ENCODE measurements at places on chromosomes 4 and X.

- no peak for DNase-seq
Measured at GRCh38 chrX:17859609-17860178, 1.4 kb downstream of the RAI2 start.

DNA sequence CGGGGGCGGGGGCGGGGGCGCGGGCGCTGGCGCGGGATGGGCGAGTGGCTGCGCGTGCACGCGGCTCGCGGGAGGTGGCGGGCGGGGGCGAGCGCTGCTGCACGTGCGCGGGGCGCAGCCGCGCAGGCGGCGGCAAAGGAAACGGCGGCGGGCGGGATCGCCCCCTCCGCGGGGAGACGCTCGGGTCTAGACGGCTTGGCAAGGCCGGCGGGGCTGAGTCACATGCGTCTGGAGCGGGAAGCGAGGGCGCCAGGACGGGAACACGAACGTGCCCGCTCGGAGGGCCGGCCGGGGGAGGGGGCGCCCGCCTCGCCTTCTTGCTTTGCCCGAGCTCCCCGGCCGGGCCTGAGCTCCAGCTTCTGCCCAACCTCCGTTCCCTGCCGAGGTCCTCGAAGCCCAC lies 4.3 kb upstream of the HAUS7 start:
- no peak for DNase-seq

- no peak for DNase-seq
Measured at GRCh38 chrX:6770936-6771335, 236.0 kb upstream of the VCX3A start.

DNA sequence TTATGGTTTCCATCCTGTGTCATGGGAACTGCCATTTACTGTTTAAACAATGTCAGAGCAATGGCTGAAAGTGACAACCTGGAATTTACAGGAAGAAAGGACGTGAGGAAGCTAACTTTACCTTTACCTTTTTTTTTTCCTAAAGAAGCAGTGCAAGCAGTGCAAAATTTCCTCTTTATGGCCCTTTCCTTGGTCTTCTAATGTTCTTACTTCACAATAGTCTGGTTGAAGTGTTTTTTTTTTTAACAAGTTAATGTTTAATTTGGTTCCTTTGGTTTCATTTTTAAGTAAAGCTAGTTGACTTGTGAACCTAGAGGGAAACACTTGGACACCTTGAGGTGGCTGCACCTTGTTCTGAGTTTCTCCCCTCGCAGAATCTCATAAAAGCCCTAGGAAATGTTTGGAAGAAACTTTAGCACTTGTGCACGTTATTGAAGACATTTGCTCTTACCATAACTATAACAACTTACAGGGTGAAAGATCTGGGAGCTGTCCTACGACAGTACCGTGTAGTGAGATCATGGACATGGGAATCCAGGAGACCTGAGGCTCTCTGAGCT lies 1.8 kb downstream of the SGMS2 start:
- DNase-seq: no peak

DNA sequence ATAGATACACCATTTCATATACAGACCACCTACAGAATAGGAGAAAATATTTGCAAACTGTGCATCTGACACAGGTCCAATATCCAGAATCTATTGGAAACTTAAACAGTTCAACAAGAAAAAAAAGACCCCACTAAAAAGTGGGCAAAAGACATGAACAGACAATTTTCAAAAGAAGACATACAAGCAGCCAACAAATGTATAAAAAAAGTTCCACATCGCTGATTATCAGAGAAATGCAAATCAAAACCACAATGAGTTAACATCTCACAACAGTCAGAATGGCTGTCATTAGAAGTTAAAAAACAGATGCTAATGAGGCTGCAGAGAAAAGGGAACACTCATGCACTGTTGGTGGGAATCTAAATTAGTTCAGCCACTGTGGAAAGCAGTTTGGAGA lies 36.8 kb downstream of the KIAA0232 start:
- DNase-seq: no peak

DNA sequence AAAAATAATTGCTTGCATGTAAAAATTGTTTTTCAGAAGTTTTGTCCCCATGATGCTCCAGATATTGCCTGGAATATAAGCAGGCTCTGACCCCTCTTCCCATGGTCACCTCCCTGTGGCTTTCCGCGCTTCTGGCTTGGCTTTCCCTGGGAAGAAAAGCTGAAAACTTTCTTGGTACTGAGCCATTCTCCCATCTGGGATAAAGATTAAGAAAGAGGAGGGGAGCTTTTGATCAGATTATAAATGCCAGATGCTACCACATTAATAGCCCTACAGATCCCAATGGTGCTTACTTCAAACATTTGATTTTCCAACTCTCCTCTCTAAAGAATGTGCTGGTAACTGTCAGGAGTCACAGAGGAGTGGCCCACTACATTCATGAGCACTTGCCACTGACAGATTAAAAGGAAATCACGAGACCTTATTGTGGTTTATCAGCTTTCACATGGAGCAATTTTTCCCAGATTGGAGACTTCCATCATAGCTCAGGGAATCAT lies 54.4 kb upstream of the GAB1 start:
- DNase-seq: peak; percentile 56

GRCh38 chr4:165715989-165716388 lies 157.0 kb upstream of the TLL1 start:
- DNase-seq: no peak

GRCh38 chr4:3363411-3364141 lies 70.8 kb downstream of the RGS12 start:
- no peak for DNase-seq

DNA sequence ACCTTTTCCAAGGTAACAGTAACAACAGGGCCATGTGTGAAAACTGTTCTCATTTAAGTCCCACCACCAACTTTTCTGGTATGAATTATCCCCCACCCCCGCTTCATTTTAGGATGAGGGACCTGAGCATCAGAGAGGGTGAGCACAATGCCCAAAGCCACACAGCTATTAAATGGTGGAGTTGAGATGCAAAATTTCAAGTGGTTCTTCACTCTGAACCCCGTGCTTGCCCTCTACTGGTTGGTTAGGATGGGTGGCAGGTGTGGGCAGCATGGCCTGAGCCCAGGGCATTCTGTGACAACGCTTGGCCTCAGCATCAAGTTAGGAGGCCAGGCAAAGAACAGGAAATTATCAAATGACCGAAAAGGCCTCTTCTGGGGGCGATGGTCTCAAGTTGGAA lies 33.5 kb downstream of the MED28 start:
- no peak for DNase-seq

- no peak for DNase-seq
Measured at GRCh38 chr4:39893693-39894072, 84.0 kb downstream of the PDS5A start.

- DNase-seq: no peak
Measured at GRCh38 chrX:39112143-39112542, 310.9 kb downstream of the MID1IP1 start.

GRCh38 chr4:115128037-115128436 lies 14.6 kb upstream of the NDST4 start:
- no peak for DNase-seq

DNA sequence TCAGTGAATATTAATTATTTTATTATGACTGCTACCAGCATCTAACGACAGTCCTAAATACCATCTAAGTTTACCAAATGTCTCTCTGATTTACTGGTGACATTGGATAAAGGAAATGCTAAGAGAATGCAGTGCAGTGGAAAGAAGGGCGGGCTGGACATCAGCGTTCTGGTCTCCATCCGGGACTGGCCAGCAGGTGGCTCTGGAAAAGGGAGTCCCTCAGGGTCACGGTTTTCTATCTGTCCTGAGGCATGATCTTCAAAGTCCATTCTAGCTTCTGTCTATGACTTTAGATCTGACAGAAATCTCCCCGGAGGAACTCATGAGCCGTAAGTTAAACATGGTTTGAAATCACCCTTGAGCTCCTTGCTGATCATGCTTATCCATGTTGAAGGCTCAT lies 3.3 kb downstream of the TRIM2 start:
- DNase-seq: no peak

DNA sequence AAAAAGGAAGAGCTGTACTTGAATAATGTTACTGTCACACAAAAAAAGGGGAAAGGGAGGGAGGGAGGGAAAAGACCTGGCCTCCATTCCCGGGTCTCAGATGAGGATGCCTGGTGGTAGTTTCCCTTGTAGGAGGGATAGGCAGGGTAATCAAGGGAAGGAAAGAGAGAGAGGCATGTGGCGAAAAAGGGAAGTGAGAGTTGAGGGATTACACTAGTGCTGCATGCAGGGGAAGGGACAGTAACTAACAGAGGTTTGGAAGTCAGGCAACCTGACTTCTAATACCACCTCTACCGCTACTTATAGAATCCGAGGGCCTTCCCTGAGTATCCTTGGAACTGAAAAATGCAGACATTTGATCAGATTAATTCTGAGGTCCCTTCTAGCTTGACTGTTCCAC lies 821.7 kb upstream of the FTHL17 start:
- DNase-seq: no peak

DNA sequence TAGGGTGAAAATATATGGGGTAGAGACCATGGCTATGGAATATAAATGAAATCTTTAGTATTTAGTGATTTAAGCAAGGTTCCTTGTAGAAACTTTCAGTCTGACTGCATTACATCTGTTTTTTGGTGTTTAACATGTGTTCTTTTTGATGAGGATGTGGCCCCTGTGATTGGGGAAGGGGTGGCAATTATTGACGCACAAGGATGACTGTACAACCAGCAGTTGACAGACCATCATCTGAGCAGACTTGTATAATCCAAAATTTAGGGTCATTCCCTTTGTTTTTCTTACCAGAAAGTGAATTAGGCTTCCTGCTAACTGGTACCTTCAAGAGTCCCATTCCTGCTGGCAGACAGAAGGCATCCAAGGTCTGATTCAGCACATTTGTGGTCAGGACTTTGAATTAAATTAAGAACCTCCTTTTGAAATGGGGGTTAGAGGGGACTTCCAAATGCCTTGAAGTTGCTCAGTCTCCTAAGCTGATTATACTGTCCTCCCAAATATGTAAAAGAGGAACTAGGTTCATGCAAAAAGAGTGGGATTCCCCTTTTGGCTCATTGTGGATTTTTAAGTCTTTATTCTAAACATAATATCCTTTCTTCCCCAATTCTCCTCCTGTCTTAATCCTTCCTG lies 112.4 kb upstream of the CXCL13 start:
- no peak for DNase-seq

DNA sequence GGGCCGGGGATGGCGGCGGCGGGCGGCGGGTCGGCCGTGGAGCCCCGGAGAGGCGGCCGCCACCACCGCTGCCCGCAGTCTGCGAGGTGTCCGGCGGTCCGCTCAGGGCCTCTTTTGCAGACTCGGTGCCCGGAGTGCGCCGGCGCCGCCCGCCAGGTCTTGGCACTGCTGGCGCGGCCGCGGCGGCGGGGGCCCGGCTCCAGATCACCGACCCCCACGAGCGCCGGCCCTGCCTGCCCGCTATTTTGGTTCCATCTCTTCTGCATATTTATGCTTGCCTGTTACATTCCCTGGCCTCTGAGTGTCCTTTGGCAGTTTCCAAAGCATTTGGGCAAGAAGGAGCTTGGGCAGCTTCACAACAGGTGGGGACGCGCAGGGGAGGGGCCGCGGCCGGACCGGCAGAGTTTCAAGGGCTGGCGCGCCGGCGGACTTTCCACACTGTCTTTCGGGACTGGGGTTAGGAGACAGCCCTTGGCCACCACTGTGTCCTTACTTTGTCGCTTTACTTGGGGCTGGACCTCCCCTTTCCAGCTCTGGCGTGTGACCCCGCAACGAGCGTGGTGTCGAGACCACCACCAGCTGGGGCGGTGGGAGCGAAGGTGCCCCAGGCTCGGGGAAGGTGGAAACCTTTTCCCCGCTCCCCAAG lies 668 bp upstream of the TAPT1 start:
- DNase-seq: no peak

DNA sequence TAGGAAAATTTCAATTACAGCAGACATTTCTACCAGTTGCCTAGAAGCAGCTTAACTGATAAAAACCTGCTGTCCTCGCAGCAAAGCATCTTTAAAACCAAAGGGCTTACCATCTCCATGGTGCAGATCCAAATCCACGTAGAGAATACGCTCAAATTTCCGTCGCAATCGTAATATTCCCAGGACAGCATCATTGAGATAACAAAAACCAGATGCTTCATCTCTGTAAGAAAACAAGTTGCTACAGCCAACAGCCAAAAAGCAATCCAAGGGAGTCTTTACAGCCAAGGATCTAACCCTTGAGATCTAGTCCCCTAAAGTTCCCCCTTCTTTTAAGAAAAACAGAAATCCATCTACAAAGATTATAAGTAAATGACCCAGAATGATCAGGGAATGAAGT lies 77.6 kb downstream of the HDAC8 start:
- peak; percentile 9 for DNase-seq

DNA sequence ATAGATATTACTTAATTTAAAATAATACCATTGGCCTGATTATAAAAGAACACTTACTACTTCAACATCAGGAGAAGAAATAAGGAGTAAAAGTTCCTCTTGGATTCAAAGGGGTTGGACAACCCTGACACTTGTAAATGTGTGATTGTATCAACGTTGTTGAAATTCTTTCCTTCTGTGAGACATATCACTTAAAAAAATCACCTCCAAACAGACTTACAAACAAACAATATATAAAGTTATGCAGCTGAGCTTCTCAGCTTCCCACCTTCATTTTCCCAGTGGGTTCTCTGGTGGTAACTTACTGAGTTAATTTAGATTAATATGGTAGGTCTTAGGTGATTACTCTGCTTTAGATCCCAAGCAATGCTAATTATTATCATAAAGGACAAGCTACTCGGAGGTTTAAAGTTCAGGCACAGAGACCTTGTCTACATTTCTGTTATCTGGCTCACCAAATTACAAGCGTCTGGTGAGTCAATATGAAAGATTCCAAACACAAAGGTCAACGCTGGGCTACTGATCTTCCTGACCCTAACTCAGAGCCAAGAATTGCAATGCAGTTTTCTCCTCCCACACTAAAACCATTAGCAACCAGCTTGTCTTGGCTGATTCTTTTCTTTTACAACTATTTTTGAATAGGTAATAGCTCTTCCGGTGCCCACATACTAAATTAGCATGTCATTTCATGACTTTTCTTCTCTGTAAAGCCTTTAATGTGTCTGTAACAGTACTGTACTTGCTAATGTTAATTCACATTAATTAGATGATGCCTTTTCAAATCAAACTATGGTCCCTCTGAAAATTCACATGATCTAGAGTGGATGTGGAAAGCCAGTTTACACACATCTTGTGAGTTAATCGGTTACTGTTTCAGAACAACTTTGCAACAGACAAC lies 157.6 kb downstream of the RASL11B start:
- DNase-seq: no peak

GRCh38 chr4:35189988-35190613 lies 1054.2 kb downstream of the ARAP2 start:
- DNase-seq: no peak

GRCh38 chr4:17324386-17324830 lies 187.5 kb downstream of the QDPR start:
- peak; percentile 31 for DNase-seq

GRCh38 chrX:15745179-15745578 lies 7.1 kb downstream of the CA5B start:
- DNase-seq: no peak

Data from fibroblast of skin of left biceps (primary cell).